ENCODE measurements at places on chromosomes 11 and 22.

- no peak for DNase-seq
These were observed 7.9 kb downstream of the ACTN3 start for GRCh38 chr11:66554602-66555001.

- DNase-seq, result no peak
These were observed 273.3 kb upstream of the C11orf87 start for GRCh38 chr11:109148669-109149068.

DNA sequence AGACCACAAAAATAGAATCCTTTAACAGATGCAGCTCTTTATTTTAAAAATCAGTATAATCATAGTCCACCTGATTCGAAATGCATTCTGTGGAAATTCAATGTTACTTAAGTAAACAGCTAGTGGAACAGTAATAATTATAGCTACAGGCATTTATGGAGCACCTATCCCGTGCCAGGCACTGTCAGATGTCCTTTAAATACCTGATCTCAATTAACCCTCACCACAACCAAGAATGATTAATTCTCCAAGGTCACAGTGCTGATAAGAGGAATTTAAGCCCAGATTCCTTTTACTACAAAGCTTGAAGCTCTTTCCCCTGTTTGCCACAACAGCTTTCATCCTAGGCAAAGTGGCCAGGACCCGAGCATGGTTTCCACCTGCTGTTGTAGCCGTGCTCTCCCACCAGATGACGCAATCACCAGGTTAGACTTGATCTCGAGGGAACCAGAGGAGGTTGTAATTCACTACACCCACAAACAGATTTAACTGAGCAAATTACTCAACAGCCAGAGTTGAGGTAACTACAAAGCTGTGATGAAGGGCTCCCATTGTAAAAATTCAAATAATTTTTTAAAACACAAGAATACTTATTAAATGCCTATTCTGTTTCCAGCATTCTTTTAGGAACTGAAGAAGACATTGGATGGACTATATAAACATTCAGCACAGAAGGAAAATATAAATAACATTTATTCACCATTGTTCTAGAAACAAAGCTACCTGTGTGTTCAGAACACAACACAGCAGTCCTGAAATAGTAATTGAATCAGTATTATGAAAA lies 10.3 kb downstream of the PRDM10 start:
- peak; percentile 23 for DNase-seq

DNA sequence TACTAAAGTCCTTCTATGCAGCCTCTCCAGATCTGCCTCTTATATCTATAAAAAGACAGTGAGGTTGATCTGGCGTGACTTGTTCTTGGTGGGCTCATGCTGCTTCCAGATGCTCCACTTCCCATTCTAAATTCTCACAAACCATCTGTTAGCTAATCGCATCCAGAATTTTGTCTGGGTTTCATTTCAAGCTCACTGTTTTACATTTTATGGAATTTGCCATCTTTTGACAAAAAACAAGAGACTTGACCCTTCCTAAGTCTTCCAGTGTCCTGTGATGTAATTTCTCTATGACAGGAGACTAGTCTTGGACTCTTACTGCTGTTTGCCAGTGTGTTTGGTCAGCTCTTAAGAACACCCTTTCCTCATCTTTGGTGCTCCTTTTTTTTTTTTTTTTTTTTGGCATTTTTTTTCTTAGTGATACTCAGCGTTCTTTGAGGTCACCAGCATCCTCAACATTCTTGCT lies 23.0 kb downstream of the CRKL start:
- no peak for DNase-seq

- no peak for DNase-seq
These were observed 19.7 kb upstream of the KAT5 start for GRCh38 chr11:65692367-65692766.

GRCh38 chr22:20572132-20572802 lies 64.9 kb downstream of the MED15 start:
- no peak for DNase-seq

GRCh38 chr22:35910003-35910769 lies 118.4 kb downstream of the RBFOX2 start:
- no peak for DNase-seq

GRCh38 chr11:64456509-64457320 lies 97.8 kb downstream of the RPS6KA4 start:
- no peak for DNase-seq

DNA sequence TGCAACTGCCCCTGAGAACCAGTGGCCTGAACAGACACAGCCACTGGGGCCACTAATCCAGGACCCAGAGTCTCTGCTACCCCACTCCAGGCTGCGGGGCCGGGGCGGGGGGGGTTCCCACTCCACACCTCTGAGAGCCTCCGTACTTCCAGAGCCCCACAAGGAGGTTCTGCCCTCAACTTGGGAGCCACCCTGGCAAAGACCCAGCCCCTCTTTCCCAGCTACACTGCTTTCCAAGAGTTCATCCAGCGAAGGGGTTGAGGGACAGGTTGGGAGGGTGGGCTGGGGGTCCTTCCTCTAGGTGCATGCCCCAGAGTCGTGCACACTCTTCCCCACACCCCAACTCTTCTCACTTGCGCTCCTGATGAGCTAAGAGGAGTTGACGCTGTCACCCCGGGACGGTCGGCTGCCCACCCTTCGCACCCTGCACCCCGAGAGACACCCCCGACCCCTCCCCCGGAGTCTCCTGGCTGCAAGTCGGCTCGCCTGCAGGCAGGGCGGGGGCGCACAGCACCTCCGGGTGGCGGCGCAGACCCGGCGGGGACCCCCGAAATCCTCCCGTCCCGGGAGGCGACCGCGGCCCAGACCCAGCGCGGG lies 531 bp downstream of the RAB3IL1 start:
- no peak for DNase-seq

GRCh38 chr11:67605231-67606011 lies 1.3 kb upstream of the NDUFV1 start:
- no peak for DNase-seq

DNA sequence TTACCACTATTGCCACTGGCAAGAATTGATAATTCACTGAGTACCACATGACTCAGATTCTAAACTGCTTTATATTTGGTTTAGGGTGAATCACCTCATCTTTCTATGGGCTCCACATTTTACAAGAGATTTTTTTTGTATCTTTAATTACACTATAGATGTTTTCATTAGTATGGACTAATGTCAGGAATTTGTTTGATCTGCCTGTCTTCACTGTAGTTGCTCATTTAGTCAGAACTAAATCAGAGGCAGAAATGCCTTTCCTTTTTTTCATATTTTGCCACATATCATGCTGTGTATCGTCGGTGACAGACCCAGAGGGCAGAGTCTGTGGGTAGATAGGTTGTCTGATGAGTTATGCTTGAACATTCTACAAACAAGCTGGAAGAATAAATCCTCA lies 524.1 kb downstream of the METTL15 start:
- no peak for DNase-seq

- DNase-seq, result peak; percentile 58
These were observed 61.4 kb upstream of the BMAL1 start for GRCh38 chr11:13216019-13216710.

All from activated CD4-positive, alpha-beta T cell treated with anti-CD3 and anti-CD28 coated beads, Interleukin-2, amount 50 U/mL, for 16 hours (primary cell).